ENCODE measurements at places on chromosomes 3 and 15.
A peak's percentile ranks its signal among the peaks of the same experiment; 100 is the strongest.

DNA sequence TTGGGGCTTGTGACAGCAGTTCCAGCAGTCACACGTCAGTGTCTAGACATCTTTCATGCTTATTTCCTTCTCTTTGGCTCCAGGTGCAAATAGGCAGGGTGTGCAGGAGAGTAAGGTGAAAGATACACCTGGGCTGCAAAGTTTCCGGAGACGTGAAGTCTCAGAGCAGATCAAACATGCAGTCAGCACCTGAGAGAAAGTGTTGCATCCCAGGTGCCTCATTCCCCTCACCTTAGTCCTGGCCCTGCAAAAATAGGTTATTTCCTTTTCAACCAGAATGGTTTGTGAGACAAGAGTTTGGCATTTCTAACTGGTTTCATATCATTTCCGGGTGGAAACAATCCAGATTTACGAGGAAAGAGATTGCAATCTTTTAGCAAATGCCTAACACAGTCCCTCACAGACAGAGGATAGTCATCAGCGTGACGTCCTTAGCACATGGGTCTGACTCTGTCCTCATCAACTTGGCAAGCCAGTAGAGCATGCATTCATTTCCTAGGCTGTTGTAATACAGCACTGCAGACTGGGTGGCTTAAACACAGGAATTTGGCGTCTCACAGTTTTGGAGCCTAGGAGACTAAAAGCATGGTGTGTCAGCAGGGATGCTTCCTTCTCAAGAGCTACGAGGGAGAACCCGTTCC lies 58.2 kb upstream of the ARRDC4 start:
- DNase-seq = peak; percentile 56

DNA sequence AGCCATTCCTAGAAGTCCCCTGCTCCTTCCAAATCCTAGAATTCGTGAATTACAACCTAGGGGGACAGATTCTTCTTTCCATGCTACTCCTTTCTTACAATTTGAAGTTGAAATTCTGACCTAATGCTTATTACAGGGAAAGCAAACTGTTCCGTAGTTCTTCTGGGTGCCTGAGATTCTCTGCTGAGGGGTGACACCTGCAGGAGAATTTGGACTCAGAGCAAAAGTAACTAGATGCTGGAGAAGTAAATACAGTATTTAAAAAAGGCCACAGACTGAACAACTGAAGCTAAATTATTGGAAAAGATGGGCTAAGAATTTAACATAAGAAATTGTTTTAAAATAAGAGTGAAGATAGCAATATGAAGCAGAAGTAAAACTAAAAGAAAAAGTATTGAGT lies 37.9 kb downstream of the ACAD9 start:
- DNase-seq = no peak

DNA sequence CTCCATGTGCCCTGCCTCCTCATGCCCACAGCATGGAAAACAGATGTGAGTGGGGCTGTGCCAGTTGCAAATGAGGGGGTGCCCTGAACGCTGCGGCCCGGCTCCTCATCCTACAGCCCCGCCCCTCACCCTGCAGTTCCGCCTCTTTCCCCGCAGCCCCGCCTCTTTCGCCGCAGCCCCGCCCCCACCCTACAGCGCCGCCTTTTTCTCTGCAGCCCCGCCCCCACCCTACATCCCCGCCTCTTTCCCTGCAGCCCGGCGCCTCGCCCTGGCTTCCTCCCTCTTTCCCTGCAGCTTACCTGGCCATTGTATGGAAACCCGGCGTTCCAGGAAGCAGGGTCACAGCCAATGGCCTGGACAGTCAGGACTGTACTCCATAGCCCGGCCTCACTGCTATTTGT lies 284.9 kb downstream of the TLE3 start:
- DNase-seq = no peak

GRCh38 chr3:160136421-160136820 lies 88.8 kb upstream of the C3orf80 start:
- no peak for DNase-seq

GRCh38 chr3:51637144-51637940 lies 33.7 kb upstream of the TEX264 start:
- no peak for DNase-seq

- DNase-seq = no peak
Observed at GRCh38 chr3:159253860-159254259, 452.0 kb downstream of the MFSD1 start.

DNA sequence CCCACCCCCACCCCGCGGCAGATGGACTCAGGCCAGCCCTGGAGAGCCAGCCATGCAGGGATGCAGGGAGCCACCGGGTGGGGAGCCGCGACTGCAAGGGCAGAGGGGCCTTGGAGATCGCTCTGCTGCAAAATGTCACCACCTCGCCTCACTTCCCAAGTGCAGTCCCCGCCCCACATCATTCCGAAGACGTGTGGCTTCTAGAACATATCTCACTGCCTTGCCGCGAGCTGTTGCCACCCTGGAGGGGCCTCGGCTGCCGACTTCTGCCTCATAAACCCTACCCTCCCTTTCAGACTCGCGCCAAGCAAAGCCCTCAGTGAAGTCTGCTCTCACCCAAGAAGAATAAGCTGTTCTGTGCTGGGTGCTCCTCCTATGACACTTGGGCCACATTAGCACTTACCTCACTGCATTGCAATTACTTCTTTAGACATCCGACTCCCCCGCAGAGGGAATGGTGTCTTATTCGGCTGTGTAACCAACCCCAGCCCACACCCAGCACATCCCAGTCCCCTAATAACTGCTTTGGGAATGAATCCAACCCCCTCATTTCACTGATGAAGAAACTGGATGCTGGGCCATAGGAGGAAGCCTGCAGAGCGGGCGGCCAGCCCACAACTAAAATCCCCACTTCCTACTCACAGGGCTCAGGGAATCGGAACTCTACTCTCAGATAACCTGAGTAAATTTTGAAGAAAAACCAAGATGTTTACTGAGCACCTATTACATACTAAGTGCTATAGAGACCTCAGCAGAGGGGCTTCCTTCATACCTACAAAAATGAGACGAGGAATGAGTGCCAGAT lies 8.6 kb downstream of the TLE3 start:
- peak; percentile 80 for DNase-seq

GRCh38 chr3:171333784-171334464 lies 126.3 kb downstream of the TNIK start:
- DNase-seq = no peak

- peak; percentile 60 for DNase-seq
Observed at GRCh38 chr15:67405208-67406191, 115.4 kb upstream of the C15orf61 start.

- peak; percentile 49 for DNase-seq
Observed at GRCh38 chr3:10023587-10024310, 2.5 kb upstream of the FANCD2 start.

DNA sequence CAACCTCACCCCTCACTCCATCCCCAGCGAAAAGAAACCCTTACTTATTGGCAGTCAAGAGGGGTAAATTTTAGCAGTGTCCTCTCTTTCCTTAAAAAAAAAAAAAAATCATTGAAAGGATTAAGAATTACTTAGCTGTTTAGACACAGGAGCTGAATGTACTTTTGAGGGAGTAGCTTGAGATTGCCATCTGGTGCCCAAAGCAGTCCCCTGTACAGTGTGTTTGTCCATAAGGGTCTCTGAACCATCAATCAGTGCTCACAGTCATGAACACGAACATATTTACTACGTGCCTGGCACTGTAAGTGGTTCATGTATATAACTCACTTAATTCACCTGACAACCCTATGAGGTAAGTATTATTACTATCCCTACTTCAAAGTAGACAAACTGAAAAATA lies 463.5 kb downstream of the RAP2B start:
- DNase-seq = no peak

- DNase-seq = peak; percentile 96
Observed at GRCh38 chr15:56040081-56041035, 46.9 kb upstream of the NEDD4 start.

DNA sequence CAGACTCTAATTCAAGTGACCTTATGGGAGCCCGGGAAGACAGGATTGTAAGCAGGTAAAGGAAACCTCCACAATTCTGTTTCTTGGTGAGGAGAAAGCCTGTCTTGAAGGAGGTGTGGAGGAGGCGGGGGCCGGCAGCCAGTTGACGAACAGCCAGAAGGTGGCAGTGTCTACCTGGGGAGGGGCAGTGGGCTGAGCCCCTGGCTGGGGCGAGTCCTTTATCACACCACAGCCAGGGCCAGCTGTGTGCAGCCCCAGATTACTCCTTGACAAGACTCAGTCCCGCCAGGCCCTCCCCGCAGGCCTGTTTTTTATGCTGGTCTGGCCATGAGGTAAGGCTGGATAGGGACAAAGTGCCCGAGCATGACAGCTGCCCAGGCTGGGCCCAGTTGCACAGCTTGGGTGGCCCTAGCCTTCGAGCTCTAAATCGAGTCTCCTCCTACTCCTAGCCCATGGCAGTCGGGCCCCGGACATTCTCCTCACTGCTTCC lies 40.9 kb upstream of the IDH2 start:
- DNase-seq = peak; percentile 43

- DNase-seq = peak; percentile 4
Observed at GRCh38 chr3:7800006-7800780, 701.4 kb upstream of the LMCD1 start.

DNA sequence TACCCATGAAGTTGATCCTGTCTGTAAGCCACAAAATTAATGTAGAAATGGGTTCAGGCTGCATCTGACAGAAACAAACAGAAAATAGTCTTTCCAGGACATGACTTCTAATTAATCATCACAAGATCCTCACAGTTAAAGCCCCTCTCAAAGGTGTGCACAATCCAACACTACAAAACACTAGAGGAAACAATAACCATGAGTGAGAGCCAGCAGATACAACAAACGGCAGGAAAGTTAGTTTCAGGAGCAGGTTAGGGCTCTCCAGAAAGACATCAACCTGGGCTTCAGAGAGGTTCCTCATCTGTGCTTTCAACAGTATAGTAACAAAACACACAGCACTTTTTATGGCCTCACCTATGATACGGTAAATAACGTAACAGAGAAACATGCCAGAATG lies 42.8 kb downstream of the DPH3 start:
- no peak for DNase-seq

GRCh38 chr3:151430821-151431484 lies 29.9 kb downstream of the IGSF10 start:
- DNase-seq = no peak

DNA sequence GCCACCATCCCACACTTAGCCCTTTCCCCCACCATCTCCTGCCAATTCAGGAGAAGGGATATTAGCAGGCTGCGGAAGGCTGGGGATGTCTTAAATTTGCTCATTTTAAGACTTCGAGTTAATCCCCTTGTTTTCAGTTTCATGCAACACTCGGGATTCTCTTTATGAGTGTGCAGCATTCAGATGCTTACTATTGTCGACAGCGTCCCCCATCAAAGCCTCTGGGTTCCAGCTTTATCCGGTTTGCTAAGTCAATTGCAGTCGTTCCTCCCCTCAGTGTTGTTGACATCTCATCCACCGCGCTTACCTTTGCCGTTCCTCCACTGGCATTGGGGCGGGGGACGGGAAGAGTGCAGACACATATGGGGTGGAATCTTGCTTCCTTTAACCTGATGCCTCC lies 220.2 kb downstream of the VPS13C start:
- no peak for DNase-seq

DNA sequence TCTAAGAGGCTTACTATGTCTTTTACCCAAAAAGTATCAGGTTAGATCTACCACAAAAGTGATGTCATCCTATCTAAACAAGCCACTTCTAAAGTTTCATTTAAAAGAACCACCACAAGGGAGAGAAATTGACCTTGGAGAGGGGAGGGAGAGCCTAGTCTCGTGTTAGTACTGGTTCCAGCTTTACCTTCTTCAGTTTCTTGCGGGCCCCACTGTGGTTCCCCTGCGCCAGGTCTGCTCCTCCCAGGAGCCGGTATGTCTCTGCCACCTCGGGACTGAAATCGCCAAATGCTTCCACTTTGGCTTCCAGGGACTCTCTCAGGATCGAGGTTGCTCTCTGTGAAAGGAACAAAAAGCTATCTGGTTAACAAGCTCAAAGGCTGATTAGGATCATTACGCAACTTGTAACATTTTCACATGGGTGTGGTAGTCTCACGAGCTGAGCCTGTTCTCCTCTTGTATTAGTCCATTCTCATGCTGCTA lies 51.1 kb downstream of the SYNM start:
- DNase-seq = peak; percentile 27

- peak; percentile 85 for DNase-seq
Observed at GRCh38 chr3:9249273-9250192, at the start of gene SRGAP3. TSS of gene SRGAP3 (minus strand) at chr3:9249646. CDS start at chr3:9248951, 695 bp downstream.

DNA sequence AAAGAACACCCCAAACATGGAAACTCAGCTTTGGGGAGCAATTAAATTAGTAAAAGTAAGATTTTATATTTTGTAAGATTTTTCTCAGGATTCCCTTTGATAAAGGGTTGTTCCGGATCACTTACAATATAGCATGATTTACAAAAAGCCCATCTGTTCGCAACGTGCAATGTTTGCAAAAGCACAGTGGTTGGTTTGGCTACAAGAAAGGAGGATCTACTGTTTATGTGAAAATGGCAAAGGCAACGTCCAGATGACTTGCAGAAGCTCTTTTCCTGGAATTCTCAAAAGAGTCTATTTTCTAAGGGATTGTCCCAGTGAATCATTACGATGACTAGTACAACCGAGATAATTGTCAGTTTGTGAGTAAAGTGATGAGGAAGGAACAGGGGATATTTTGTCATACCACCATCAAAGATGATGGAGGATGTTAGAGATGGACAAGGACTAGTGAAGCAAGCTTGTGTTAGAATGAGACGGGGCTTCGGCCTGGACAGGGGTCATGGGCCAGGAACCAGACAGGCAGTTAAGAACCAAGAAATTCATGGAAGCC lies 71.6 kb downstream of the CRYGS start:
- DNase-seq = no peak

DNA sequence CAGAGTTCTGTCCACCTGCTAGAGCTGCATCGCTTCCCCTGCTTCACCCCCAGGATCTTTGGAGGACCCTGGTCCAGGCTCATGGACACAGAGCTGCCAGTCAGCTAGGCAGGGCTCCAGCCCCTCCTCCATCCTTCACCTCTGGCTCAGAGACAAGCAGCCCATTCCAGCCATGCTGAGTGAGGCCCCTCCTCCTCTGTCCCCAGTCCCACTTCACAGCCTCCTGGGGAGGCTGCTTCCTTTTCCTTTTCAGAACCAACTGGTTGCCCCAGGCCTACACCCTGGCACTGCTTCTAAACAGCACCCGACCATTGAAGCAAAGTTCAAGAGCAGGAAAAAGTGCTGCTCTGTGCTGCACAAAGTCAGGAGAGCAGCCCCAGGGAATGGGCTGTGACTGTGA lies 22.2 kb downstream of the IQSEC1 start:
- DNase-seq = no peak

GRCh38 chr3:143875546-143875945 lies 27.3 kb upstream of the SLC9A9 start:
- DNase-seq = no peak

- no peak for DNase-seq
Observed at GRCh38 chr3:77421916-77422315, 382.0 kb downstream of the ROBO2 start.
